T follicular helper cell (primary cell): ENCODE measurements at places on chromosomes 7 and 10.

DNA sequence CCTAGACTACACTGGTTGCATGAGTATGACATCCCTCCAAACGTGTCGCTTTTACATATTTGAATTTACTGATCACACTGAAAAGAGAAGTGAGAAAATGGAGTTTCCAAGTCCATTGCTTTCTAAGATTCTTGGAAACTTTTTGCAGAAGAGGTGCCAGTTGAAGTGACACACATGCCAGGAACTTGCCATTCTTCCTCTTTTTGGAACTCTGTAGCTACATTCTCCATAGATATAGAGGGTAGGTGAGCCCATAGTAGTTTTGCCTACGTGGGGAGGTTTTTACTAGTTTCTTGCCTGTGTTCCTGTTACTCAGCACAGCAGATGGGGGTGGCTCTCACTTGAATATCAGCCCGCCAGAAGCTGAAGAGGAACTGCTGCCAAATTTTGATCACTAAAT is 286.6 kb upstream of the NRP1 start:
- no peak for DNase-seq

DNA sequence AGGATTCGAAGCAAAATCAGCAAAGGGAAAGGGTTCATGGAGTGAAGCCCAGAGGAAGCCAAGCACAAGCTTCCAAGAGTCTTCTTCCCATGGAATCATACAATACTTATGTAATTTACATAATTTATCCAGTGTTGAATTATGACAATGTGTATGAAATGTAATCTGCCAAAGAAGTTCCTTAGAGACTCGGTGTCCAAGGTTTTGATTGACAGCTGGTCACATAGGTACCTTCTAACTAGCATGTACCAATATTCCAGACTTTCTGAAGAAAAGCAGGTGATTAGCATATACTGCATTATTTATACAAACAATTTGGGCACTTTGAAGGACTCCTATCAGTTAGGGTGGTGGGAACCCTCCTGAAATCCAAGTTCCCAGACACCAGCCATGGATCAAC is 35.3 kb downstream of the ANKIB1 start:
- DNase-seq, result no peak

GRCh38 chr7:95481271-95482165 is 4.2 kb upstream of the ASB4 start:
- DNase-seq, result no peak

GRCh38 chr10:24669285-24669852 is 54.3 kb downstream of the ARHGAP21 start:
- no peak for DNase-seq

GRCh38 chr10:128277267-128277840 is 151.1 kb upstream of the MKI67 start:
- no peak for DNase-seq

DNA sequence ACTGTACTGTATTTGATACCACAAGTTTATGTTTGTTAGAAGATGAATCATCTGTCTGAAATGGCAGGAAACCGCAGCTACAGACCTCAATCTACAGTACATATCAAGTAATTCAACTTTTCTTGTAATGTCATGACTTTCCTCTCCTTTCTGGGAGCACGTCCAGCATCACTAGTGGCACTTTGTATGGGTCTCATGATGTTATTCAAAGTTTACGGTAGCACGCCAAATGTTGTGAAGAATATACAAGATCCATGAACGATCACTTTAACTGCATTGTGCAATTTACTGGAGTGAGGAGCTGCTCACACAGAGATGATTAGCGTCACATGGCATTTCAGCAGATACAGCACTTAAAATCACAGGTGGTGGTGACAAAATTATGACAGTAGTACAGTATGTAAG is 257.8 kb upstream of the GNAI1 start:
- DNase-seq, result no peak

DNA sequence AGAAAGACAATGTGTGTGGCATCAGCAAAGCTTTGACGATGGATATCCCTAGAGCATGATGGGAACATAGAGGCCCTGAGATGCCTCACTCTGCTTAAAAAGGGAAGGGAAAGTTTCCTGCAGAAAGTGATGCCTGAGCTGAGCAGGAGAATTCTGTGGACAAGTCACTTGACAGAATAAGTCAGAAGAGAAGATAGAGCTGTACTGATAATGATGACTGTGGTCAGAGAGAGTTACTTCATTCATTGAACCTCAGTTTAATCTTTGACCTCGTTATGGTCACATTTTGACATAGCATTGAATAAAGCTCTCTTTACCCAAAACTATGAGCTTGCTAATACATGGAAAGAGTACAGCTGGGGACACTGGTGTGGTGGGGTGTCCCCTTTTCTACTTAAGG is 7.6 kb downstream of the CUBN start:
- DNase-seq, result no peak

- DNase-seq, result no peak
These were observed 324.1 kb downstream of the PHF14 start for GRCh38 chr7:11297764-11298163.

GRCh38 chr7:28626624-28627262 is 214.4 kb downstream of the CREB5 start:
- no peak for DNase-seq

DNA sequence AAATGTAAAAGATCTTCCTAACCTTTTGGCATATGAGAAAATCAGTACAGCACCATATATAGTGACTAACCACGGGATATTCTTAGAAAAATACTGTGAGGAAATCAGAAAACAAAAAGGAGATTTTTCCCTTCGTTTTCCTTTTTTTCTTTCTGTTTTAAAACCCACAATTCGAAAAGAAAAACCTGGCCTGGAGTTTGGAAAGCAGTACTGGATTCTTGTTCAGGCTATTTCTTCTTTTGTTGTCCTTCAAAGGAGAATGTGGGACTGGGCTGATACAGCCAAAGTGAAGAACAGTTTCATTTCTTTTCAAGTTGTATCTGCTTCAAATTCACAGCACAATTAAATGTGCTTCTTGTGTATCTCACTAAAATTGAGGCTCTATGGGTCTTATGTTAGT is 156.8 kb upstream of the PHYHIPL start:
- DNase-seq, result no peak

- no peak for DNase-seq
These were observed 17.3 kb downstream of the NT5C2 start for GRCh38 chr10:103175580-103176285.
